ENCODE measurements at places on chromosomes 5 and 9.

DNA sequence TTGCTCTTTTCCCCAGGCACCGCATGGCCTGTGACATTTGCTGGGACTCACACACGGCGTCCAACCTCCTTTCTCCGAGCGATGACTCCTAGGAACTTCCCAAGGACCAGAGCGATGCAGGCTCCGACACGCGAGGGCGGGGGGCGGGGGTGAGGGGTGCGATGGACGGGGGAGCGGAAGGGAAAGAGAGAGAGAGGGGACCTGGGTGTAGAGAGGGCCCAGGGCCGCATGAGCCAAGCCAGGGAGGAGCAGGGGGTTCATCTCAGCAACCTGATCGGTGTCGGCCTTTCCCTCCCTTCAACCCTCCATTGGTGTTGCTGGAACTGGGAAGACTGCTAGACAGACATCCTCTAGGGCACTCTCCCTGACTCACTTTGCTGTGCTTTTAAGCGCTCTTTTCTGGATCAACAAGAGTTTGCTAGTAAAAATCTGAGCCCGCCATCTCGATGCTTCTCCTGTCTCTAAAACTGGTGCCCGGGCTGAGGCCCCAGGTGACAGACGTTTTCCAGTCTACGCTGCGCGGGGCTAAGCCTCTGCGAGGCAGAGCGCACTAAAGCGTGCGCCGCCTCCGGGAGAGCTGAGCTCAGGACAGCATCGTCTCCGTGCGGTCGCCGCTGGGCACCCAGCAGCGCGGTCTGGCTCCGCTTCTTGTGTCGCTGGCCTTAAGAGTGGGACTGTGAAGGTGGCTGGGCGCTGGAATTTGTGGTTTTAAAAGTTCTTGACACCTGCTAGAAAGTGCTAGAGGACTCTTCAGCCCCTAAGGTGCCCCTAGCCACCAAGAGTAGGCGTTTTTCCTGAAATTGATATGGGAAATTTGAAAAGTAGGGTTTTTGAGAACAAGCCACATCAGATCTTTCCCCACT, 1.0 kb upstream of the TSLP start:
- no peak for DNase-seq

- DNase-seq: no peak
These were observed 1850.0 kb upstream of the ACO1 start for GRCh38 chr9:30534455-30534854.

DNA sequence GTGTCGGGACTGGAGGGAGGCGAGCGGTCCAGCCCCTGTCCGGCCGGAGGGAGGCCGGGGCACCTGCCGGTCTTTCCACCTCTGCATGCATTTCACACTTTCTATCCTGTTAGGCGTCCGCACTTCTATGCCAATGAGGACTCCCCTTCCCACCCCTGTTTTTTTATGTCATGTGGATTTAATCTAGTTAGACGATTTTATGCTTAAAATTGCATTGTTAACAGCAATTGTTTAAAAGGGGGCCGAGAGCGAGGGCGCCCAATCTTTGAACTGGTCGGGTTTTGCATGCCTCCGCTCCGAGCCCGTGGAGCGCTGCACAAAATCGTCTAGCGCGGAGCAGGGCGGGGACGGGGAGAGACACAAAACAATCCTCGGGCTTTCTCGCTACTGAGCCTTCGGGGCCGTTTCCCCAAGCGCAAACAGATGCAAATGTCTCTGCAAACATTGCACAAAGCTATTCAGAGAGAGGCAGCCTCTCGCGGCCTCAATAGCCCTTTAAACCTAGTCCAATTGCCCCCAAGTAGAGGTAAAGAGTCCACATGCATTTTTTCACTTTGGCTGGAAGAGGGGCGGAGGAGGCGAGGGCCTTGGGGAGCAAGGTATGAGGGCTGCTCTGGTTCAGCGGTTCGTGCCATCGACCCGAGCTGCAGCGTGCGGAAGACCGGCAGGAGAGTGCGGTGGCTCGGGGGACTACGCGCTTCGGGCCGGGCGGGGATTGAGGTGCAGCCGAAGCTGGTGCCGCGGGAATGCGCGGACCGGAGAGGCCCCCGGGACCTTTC, 37.5 kb upstream of the TIFAB start:
- DNase-seq: peak; percentile 22

DNA sequence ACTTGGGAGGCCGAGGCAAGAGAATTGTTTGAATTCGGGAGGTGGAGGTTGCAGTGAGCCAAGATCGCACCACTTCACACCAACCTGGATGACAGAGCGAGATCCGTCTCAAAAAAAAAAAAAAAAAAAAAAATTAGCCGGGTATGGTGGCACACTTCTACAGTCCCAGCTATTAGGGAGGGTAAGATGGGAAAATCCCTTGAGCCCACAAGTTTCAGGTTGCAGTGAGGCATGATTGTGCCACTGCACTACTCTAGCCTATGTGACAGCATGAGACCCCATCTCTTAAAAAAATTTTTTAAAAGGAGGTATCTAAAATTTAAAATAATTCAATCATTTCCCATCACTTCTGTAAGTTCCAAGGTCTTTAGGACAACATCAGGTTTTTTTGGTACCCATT, 26.0 kb downstream of the PSIP1 start:
- DNase-seq: no peak

DNA sequence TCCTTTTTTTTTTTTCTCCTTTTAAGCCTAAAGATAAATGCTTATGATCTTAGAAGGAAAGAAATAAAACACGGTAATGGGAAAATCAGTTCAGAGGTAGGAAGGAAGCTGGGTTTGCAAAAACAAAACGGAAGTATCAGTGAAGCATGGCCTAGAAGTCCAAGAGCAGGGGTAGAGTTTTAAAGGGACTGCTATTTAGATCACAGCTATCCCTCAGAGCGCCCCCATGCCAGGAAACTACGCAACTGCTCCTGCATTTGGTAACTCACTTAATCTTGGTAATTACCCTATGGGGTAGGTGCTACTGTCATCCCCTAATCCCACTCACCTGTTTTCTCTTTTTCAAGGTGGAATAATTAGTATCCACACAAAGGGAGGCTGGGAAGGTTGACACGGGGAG, 16.0 kb downstream of the TLE1 start:
- DNase-seq: no peak

DNA sequence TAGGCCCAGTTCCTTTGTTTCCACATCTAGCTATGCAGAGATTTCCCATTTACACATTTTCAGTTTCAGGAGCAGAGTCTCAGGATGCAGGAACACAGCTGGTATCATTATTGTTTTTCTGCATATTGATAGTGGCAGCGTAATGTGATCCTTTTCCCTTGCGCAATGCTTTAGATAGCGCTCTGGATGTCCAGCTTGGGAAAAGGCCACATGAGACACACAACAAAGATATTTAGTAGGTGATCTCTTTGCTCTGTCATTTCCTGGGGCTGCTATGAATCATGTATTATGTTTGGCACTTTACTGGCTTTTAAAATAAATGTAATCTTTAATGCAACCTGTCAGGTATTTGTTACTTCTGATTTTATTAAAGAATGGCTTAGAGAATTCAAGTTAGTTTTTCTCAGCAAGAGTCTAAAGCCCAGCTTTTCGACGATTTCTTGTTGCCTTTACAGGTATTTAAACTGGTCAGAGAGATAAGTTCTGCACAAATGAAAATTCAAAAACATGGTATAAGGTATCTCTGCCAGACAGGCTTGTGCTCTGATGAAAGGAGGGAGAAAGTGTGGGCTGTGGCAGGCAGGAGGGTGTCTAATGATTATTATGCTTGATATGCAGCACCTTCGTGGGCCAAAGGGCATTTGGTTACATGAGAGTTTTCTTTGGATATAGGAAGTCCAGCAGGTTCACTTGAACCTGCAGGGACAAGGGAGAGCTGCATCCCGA, 42.2 kb downstream of the PTTG1 start:
- peak; percentile 24 for DNase-seq

DNA sequence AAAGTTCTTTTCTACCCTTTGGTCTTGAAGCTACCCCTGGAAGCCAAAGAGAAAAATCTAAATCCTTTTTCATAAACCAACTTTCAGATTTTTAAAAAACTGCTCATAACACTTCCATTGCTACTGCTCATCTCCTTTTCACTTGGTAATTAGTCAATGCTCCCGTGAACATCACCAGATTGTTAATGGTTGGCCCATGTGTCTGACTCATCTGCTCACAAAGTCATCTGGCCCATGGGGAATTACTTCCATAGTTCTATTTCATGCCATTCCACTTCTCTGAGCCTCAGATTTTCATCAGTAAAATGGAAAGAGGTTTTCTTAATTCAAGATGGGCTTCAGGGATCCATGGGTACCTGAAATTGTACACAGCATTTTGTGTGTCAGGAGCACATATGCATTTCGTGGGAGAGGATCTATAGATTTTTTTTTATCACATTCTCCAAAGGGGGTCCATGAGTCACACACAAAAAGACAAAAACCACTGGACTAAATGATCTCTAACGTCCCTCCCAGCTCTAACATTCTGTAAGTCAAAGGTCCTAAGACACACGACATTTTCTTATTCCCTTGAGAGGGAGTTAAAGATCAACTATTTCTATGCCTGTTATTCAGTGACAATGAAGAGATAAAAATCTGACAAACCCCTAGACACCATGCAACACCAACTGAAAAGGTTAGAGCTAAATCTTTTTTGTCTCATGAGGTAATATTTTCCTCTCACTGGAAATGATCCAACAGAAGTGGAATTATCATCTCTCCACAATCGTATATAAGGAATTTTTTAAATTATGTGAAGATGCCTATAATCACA, 75.4 kb downstream of the TEX10 start:
- DNase-seq: no peak

GRCh38 chr9:73153793-73154227, 2.1 kb downstream of the ANXA1 start:
- DNase-seq: no peak

DNA sequence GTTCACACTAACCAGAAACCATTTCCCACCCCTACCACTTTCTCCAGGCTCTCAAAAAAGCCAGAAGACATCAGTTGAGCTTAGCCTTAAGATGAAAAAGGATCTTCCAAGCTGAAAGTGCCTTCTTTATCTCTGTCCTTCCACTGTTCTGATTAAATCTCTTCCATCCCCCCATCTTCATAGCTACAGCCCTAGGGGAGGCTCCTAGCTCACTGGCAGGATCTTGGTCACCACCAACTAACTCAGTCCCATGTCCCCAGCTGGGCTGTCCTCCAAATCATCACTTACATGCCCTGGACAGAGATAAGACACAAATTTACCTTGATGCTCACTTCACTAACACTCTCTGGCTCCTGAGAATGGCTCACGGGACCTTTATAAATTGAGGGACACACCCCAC, 14.3 kb downstream of the LCP2 start:
- DNase-seq: no peak

DNA sequence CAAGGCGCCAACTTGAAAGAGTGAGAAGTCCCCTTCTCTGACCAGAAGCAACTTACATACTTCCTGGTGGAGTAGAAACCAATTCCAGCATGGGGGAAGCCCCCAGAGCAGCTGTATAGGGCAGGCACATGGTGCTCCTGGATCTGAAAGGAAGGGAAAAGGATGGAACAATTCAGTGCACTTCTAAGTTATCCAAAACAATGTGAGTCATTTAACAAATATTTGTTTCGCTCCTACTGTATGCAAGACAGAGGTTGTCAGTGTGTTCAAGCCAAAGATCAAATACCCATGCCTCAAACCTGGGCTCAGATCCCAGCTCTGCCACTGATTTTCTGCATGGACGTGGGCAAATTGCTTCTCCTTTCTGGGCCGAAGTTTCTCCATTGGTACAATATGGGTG, 67.1 kb downstream of the LHX2 start:
- no peak for DNase-seq

DNA sequence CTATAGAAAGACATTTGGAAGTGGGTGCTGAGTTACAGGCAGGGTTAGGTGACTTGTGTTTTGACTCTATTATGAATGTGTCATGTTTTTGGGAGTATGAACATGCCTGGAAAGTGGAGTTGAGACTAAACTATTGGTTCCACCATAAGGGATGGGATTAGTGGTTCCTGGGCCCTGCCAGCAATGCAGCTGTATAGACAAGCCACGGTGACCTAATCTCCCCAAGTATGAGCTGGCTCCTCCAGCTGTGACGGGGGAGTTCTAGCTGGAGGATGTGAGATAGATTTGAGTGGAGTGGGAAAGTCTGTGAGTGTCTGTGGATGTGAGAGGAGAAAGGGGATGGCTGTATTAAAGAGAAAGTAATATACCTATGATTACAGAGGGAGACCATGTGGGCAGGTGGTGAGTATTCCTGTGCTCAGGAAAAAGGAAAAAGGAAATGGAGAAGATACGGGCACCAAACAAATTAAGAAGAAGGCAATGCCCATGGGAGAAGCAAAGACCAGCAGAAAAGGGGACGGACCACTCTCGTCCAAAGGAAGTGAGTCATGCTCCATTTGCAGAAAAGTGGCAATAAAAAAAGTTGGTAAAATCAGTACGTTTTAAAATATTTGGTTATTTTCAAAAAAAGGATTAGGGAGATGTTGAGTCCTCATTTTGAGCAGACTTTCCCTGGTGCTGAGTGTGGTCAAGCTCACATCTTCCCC, 48.3 kb upstream of the ICE1 start:
- no peak for DNase-seq

- DNase-seq: no peak
These were observed 36.7 kb downstream of the SARDH start for GRCh38 chr9:133701321-133701980.

DNA sequence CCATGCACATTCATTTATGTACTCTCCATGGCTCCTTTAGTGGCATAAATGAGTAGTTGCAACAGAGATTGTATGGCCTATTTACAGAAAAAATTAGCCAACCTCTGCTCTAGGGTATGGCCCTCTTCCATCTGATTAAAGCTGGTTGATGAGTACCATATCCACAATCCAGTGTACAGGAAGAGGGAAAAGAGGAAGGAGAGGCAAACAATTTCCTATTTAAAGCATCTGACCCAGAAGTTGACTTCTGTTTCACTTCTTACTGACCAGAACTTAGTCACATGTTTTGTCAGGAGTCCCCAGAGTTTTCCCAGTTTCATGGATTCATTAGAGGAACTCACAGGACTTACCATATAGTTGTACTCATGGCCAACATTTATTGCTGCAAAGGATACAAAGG, 68.6 kb upstream of the STARD4 start:
- no peak for DNase-seq

- DNase-seq: no peak
These were observed 237.7 kb upstream of the KLF4 start for GRCh38 chr9:107727086-107727780.

- peak; percentile 84 for DNase-seq
These were observed 101.2 kb downstream of the TRIM36 start for GRCh38 chr5:115068239-115069086.

GRCh38 chr9:17339156-17339555, 204.3 kb downstream of the CNTLN start:
- DNase-seq: no peak

GRCh38 chr9:89536145-89536574, 38.2 kb upstream of the SEMA4D start:
- no peak for DNase-seq

- DNase-seq: peak; percentile 9
These were observed 738 bp downstream of the FSTL4 start for GRCh38 chr5:133611357-133612248.

DNA sequence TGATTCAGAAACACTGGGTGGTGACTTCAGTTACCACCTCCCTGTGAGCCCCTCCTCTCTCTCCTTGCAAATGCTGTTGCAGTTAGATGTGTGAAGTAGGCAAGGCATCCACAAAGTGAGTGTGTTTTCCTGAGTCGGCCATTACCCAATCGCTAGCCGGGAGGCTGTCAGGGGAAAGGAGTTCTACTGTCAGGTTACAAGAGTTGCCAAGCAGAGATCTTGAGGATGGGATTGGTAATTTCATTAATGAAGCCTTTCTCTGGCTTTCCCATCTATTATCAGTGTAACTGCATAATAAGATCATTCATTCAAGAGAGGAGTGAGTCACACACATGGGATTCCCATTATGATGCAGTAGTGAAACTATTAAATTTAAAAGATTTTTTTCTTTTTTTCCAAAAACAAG, 106.9 kb downstream of the GLDC start:
- DNase-seq: no peak

GRCh38 chr9:35515766-35516165, 25.9 kb downstream of the RUSC2 start:
- no peak for DNase-seq

Measured in NCI-H2029 (cell line).